ENCODE measurements at places on chromosomes 6 and 20.

- no peak for DNase-seq
Observed at GRCh38 chr6:38517005-38517404, 122.7 kb downstream of the BTBD9 start.

GRCh38 chr6:157864185-157864761 is 41.2 kb downstream of the SNX9 start:
- no peak for DNase-seq

DNA sequence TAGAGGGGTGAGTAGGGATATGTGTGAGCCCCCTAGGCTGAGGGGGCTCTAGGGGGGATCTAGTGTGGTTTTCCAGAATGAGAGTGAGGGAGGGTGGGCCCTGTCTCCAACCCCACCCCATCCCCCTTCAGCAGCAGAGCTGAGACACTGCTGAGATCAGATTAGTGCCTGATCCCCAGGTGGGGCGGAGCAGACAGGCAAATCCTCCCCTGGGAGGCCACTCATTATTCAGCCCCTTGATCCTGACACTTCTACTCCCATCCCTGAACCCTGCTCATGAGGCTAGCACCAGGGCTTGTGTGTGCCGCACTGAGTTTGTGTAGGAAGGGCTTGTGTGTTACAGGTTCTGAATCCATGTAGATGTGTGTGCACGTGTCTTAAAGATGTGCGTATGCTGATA is 42.5 kb downstream of the SPDEF start:
- DNase-seq: no peak

- DNase-seq: no peak
Observed at GRCh38 chr6:19736066-19736465, 101.1 kb upstream of the ID4 start.

- no peak for DNase-seq
Observed at GRCh38 chr6:51570168-51570921, 517.1 kb downstream of the PKHD1 start.

Data from T-helper 2 cell (primary cell).